ENCODE measurements at places on chromosomes 6 and 20.

DNA sequence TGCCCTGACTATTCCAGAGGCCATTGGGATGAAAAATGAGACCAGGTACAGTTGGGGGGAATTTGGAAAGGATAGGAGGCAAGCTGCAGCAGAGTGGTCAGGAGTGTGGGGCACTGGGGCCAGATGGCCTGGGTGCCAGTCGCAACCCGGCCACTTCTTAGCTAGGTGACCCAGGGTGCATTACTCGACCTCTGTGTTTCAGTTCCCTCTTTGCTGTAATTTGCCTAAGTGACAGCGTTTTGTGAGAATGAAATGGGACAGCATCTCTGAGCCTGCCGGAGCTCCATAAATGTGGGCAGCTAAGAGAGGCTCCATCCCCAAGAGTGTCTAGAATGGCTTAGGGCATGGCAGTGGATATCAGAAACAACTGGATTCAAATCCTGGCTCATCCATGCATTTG, 13.9 kb downstream of the LRFN2 start:
- no peak for DNase-seq

GRCh38 chr20:58473453-58474425, 41.5 kb downstream of the APCDD1L start:
- no peak for DNase-seq

GRCh38 chr6:93183531-93183972, 235.8 kb downstream of the EPHA7 start:
- no peak for DNase-seq

GRCh38 chr20:40532103-40532502, 156.9 kb downstream of the MAFB start:
- no peak for DNase-seq

DNA sequence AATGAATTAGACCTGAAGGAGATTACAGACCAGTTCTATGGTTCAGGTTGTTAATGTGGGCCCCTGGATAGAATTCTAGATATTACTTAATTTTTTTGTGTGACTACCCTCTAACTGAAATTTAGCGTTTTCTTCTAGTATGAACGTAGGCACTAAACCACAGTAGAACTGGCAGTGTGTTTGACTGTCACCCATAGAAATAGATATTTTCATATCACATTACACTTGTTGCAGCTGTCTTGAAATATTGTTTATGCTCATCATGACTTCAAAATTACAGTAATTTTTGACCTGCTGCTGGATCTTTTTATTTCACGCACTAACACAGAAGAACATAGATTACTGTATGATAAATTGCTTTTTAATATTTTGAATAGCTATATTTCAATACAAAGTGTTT, 31.6 kb downstream of the E2F3 start:
- DNase-seq = no peak

DNA sequence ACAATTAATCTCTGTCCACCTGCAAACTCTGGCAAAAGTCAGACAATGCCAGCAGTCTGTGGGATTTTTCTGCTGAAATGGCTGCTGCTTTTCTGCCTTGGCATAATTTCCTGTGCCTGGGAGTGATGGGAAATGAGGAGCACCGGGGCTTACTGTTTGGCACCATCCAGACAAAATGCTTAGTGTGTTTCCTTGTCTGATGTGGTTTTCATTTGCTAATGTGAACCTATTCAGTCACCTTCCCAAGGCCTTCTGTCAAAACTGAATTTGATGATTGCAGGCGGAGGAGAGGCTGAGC, 56.4 kb downstream of the CDH4 start:
- no peak for DNase-seq

- DNase-seq = no peak
These were observed 733.0 kb downstream of the GRIK2 start for GRCh38 chr6:102126488-102126887.

- no peak for DNase-seq
These were observed 65.2 kb upstream of the UST start for GRCh38 chr6:148681666-148682065.
